Tibial nerve (tissue), 4 donors: ENCODE measurements at places on chromosomes 13 and 19. TPM values are rescaled to one million over a fixed set of nuclear protein-coding genes. Genes with fewer than 3 reads are reported as not detected.
A peak's percentile ranks its signal among the peaks of the same experiment; 100 is the strongest.

DNA sequence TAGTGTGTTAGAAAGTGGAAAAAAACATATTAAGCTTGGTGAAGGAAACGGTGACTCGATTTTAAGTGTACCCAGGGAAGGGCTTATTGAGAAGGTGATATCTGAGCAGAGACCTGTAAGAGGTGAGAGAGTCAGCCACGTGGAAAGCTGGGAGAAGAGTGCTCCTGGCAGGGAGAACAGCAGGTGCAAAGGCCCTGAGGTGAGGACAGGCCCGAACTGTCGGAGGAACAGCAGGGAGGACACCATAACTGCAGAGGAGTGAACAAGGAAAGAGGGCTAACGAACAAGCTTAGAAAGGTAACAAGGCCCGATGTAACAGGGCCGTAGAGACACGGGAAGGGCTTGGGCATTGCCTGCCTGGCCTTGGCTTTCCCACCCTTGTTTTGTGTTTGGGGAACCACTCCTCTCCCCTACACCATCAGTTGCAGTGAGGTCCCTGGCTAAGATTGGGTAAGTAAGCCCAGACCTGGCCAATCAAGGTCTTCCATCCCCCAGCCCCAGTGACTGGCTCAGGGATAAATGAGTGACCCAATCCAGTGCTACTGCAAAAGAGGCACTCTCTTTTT, 7.3 kb downstream of the ATP4A start:
- DNase-seq: no peak

DNA sequence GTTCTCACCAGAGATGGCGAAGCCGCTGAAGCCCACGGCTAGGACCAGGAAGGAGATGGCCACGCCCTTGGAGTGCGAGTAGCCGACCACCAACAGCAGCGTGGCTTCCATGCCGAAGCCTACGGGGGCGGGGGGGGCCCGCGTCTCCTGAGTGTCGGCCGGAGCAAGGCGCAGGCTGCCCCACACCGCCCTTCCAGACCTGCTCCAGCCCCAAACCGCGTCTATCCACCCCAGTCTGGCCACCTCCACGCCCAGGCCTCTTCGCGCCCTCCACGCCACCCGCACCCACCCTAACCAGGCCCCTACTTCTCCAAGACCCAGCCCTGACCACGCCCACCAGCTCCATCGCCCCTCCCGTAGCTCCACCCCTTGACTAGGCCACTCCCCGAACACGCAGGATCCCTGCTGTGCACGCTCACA, 6.2 kb downstream of the GFY start:
- no peak for DNase-seq

DNA sequence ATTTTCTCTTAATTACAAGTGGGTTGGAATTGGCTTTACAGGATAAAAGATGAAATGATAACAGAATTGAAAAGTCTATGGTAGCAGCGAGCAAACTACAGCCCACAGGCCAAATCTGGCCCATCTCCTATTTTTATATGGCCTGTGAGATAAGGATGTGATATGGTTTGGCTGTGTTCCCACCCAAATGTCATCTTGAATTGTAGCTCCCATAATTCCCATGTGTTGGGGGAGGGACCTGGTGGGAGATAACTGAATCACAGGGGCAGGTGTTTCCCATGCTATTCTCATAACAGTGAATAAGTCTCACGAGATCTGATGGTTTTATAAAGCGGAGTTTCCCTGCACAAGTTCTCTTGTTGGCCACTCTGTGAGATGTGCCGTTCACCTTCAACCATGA, 19.0 kb downstream of the CRYL1 start:
- no peak for DNase-seq

GRCh38 chr19:40398417-40399131, 8.6 kb upstream of the HIPK4 start:
- no peak for DNase-seq

GRCh38 chr13:99484473-99484872, 16.8 kb upstream of the TM9SF2 start:
- DNase-seq: no peak

DNA sequence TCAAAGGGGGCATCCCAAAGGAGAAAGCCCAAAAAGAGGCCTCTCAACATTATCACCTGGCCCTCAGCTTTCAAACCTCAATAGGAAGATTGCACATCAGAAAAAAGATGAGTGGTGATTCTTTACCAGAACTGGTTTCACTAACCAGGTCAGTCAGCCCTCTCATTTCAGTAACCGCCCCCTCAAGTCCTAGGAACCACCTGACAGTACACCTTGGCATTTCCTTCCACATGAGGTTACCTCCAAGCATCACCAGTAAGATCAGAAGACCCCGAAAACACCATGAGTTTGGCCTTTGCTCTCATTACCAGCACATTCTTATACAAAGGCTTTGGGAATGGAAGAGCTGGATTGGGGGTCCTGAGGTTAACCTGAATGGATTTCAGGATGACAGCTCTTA, 200.5 kb downstream of the SUCLA2 start:
- DNase-seq: no peak

DNA sequence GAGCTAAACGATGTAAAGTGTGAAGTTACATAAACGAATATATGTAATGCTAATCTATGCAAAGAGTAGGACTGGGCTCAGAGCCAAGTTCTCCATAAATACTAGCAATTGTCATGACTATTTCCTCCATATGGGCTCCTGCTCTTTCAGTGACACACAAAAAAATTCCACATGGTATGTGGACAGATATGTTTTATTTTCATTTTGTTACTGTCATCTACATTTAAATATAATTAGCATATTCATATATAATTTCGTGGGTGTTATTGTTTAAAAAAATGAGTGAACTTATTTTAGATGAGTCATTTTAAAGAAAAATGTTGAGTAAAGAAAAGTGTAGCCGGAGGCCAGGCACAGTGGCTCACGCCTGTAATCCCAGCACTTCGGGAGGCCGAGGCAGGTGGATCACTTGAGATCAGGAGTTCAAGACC, 5.0 kb upstream of the IGSF23 start:
- DNase-seq: no peak

DNA sequence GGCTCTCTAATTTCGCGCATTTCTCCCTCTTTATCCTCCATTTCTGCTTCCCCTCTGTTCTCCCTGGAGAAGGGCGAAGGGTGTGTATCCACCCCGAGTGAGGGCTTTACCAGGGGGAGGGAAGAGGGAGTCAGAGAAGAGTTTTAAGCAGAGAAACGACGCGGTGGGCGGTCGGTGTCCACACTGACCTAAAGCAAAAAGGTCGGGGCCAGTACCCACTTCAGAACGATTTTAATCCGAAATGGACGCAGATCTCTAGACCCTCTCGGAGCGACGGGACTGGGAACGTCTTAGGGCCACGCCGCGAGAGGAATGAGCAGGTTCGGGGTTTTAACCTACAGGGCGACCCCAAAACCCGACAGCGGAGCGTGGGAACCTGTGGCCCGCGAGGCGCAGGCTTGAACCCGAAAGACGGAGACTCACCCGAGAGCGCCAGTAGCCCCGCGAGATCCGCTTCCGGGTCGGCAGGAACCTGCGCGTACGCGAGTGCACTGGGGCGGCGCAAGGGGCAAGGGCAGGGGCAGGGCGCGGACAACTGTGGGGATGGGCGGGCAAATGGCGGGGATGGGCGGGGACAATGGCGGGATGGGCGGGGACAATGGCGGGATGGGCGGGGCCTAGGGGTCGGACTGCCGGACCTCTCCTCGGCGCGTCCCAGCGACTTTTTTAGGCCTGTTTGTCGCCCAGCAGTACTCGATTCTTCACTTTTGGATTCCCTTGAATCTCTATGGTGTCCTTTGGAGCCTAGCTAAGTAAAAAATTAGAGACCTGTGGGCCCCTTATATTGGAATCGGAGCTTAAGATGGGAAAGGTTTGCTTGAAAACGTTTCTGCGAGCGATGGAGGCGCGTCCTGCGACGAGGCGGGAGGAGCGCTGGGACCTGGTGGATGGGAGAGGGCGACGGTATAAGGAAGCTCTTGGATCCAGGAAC, at the start of gene ZNF677:
Gene ZNF677 (minus strand): TSS at position 463 of the 931 bp plus-strand sequence. CDS start 3,323 bp downstream, outside the sequence.
- peak; percentile 74 for DNase-seq

Gene ZNF83
- 92.6 TPM for total RNA-seq

Gene SHISA7
- 4.1 TPM for total RNA-seq

Gene GJB2
- 3.3 TPM for total RNA-seq

Gene CADM4
- total RNA-seq: 106 TPM

Gene CYP4F11
- total RNA-seq: 2.5 TPM
